WTC11 (cell line): ENCODE measurements at places on chromosomes 1 and 21. TPM values are rescaled to one million over a fixed set of nuclear protein-coding genes. Genes with fewer than 3 reads are reported as not detected.

GRCh38 chr1:86380257-86380861, 15.8 kb downstream of the ODF2L start:
- no peak for DNase-seq

- no peak for DNase-seq
Observed at GRCh38 chr1:6675941-6676340, 25.7 kb downstream of the DNAJC11 start.

FCGR3A gene
- total RNA-seq: 0.11 to 0.32 TPM (median 0.11 TPM) in 3 replicates

DNA sequence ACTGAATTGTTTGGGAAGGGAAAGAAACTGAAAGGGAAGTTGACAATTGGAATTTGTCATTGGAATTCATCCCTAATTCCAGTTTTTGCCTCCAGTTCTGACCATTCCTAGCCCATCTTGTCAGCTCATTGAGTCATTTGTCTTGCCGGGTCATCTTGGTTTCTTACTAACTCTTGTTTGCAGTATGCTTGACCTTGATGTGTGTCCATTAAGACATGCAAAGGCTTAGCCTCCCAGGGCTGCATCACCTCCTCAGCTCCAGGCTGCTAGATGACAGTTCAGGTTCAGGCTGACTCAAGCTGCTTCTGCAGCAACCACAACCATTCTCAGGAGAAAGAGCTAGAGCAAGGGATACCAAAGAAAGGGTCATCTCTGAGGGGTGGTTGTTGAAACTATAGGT, 151.3 kb upstream of the PTGFR start:
- no peak for DNase-seq

WDR64 gene
- not detected in 3 replicates for total RNA-seq

DNA sequence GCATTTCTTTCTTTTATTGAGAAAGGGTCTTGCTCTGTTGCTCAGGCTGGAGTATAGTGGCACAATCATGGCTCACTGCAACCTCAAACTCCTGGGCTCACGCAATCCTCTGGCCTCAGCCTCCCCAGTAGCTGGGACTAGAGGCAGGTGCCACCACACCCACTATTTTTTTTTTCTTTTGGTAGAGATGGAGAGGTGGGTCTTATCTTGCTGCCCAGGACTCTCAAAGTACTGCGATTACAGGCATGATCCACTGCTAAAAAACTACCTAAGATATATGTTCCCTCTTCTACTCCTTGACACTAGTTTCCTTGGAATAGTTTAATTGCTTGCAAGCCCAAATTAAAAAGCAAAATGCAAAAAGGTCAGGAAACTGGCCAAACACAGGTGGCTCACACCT, 56.9 kb upstream of the GUCA2A start:
- no peak for DNase-seq

- no peak for DNase-seq
Observed at GRCh38 chr21:37849506-37850102, 66.7 kb downstream of the KCNJ6 start.

DNA sequence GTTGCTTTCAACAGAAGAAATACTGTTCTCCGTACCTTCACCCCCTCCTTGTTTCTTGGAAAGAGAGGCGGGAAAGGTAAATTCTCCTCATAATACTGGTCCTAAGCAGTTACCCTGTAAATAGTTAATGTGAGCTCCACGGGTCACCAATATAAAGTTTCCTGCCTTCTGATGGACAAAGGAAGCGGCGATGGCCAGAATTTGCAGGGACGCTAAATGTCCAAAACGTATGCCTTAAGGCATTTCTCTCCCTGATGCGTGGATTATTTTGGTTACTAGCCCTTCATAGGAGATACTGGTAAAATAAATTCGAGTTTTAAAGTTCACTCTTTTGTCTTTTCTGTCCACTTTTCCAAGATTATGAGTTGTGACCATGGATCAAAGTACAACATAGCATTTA, 898 bp upstream of the PTGS2 start:
- no peak for DNase-seq

C1orf87 gene
- total RNA-seq: 0.16 to 0.30 TPM (median 0.22 TPM) in 3 replicates

DNA sequence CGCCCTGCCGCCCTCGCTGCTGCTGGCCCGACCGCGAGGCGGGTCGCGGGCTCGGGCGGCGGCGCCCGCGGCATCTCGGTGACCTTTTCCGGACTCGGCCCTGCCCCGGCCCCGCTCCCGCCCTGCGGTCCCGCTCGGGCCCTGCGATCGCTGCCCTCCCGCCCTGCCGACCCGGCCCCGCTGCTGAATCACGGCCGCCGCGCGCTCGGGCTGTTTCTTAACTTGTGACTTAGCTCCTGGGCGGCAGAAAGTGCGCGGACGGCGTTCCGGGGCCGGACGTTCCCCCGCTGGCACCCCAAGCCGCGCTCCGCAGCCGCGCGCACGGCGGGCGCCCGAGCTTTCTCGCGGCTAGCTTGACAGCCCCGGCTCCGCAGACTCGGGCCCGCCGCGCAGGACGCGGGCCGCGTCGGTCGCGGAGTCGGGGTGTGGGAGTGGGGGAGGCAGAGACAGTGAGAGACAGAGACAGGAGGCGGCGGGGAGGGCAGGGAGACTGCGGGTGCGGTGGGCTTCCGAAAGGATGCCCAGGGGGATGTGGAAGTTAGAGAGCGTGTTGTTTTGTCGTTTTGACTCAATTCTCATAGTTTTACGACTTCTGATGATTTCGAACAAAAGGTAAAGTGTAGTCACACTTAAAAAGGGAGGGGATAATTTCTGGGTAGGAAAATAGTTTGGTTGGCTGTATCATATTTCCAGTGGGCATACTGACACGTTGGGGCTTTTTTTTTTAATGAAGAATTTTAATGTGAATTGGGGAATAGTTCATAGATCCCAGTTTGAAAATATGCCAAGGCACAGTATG, 49.8 kb downstream of the PRDM2 start:
- peak; percentile 61 for DNase-seq

OR6K2 gene
- total RNA-seq: not detected in 3 replicates

RCAN3 gene
- 16.9 to 23.3 TPM (median 16.9 TPM) in 3 replicates for total RNA-seq

PCP4 gene
- total RNA-seq: 1.4 to 2.1 TPM (median 1.6 TPM) in 3 replicates

FABP3 gene
- 18.0 to 25.0 TPM (median 19.0 TPM) in 3 replicates for total RNA-seq

DNA sequence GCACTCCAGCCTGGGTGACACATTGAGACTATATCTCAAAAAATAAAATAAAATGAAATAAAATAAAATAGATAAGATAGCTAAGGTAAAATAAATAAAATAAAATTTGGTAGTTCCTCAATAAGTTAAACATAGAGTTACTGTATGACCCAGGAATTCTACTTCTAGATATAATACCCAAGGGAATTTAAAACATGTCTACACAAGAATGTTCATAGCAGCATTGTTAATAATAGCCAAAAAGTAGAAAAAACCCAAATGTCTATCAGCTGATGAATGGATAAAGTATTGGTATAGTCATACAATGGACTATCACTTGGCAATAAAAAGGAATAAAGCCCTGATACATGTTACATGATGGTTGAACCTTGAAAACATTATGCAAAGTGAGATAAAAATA, 47.8 kb downstream of the CEP350 start:
- DNase-seq: no peak

GRCh38 chr1:40389322-40389803, 15.8 kb downstream of the SMAP2 start:
- no peak for DNase-seq

- no peak for DNase-seq
Observed at GRCh38 chr1:54249819-54250435, 50.0 kb downstream of the MRPL37 start.

- no peak for DNase-seq
Observed at GRCh38 chr21:42500736-42501135, 4.7 kb upstream of the RSPH1 start.

OR2T29 gene
- total RNA-seq: not detected in 3 replicates

DNA sequence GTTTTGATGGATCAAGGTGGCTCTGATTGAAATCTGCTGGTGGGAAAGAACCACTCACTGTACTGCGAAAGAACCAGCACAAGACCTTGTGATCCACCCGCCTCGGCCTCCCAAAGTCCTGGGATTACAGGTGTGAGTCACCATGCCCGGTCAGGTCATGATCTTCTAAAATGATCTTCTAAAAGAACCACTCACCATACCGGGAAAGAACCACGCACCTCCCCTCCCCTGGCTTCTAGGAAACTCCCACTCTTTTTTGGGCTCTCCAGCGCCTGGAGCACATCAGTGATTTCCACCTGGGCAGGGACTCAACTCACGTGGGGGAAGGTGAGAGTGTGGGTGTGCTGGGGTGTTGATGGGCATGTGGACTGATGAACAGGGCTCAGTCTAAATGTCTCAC, 7.9 kb upstream of the RAB7B start:
- DNase-seq: no peak

DNA sequence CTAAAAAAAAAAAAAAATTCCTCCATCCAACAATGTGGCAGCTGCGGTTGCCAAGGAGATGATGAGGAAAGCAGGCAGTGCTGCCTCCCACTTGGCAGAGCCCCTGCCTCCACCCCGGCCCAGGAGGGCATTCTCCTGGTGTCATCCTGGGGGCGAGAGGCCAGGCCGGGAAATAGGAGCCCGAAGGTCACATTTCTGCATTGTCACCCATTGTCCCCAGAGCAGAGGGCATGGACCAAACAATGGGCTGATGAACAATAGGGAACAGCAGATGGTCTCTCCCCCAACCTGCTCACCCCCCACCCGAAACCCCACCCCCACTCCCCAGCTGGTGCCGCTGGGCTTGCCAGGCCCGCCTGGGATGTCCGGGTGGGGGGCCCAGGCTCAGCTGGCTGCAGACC, 37.3 kb downstream of the CAMK2N1 start:
- DNase-seq: no peak

VWA5B1 gene
- total RNA-seq: 1.1 to 1.5 TPM (median 1.4 TPM) in 3 replicates

DNA sequence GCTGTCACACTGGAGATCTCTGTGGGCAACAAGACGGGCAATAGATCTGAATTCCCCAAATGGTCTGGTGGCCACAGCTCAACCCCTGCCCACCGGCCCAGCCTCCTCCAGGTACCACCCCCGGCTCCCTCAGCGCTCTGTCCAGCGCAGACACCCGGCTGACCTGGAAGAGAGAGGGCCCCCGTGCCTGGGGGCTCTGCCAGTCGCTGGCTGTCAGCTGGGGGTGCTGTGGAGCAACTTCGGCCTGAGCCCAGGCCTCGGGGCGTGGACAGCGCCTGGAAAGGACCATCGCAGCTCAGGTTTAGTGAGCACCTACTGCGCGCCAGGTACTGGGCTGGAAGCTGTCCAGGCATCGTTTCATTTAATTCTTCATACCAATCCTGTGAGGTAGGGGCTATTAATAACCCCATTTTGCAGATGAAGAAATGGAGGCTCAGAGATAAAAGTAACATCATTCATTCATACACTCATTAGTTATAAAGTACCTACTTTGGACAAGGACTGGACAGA, 51.0 kb downstream of the AHDC1 start:
- DNase-seq: peak; percentile 60

DNA sequence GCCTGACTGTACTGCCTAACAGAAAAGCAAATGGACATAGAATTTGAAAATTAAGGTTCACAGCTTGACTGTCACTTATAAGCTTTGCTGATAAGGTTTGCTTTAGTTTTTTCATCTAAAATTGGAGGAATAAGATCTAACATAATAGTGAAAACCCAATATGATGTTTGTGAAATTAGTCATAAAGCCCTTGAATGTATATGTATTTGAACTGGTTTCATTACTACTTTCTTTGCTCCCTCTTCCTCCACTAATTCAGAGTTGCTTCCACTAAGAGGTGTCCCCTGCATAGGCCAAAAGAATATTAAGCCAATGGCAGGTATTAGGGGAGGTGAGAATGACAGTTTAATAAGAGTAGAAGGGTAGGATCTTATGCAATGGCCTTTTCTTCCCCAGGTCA, 10.5 kb downstream of the PRPF38A start:
- no peak for DNase-seq

GRCh38 chr1:218296162-218296561, 11.1 kb downstream of the RRP15 start:
- DNase-seq: no peak

DNA sequence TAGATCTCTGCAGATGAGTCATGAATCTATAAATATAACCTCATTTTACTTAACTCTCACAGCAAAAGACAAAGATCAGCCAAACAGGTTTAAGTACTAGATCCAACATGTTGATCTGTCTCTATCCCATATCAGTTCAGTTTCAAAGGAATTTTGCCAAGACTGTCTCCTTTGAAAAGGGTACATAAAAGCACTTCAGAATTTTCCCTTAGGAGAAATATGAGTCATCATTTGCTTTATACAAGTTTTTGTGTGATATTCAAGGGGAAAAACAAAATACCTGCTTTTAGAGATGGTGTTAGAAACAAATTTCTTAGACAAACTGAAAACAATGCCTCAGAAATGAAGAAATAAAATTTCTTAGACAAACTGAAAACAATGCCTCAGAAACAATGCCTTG, 73.5 kb upstream of the LRRC7 start:
- DNase-seq: no peak

LCE3D gene
- total RNA-seq: not detected in 3 replicates

DNA sequence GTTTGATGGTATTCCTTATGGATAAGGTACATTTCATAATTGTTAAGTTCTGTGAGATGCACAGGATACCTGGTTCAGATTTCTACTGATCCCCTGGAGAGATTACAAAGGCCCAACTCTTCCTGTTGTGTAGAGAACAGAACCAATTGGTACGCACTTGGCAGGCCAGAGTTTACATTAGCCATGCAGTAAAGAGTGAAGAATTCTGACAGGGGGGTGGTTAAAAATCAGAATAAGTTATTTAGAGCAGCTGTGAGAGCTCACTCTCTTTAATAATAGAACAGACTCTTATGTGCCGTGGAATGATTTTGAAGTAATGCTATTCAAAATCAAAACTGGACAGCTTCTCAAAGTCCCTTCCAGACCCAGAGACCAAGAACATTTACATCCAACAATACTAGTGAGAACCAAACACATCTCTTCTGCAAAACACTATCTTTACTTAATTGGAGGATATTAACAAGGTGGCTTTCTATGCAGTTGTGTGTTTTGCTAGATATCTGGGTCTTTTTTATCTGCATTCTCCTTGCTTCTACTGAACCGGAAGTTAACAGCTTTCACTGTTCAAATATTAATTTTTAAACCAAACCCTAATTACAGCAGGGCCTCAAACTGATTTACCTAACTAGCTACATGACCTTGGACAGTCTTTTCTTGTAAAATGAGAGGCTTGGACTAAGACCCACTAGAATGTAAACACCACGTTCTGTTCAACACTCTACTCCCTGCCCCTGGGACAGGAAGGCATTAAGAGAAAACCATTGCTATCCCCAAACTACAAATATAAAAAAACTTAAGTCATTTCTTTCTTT, 4.0 kb downstream of the USP24 start:
- DNase-seq: no peak

CELA2A gene
- 0.83 to 1.1 TPM (median 1.1 TPM) in 3 replicates for total RNA-seq
